ENCODE measurements at places on chromosomes 7 and 10.

GRCh38 chr10:67520924-67521520 lies 175.0 kb downstream of the CTNNA3 start:
- DNase-seq: peak; percentile 31

GRCh38 chr10:79392506-79393176 lies 45.4 kb downstream of the PPIF start:
- DNase-seq: no peak

- no peak for DNase-seq
Observed at GRCh38 chr10:127587668-127588365, 38.7 kb downstream of the NPS start.

GRCh38 chr7:114931656-114932011 lies 9.7 kb downstream of the MDFIC start:
- peak; percentile 53 for DNase-seq

GRCh38 chr10:4074545-4075407 lies 289.8 kb upstream of the KLF6 start:
- peak; percentile 16 for DNase-seq

GRCh38 chr7:961546-962400 lies 7.3 kb upstream of the ADAP1 start:
- no peak for DNase-seq

GRCh38 chr10:123689880-123690279 lies 23.7 kb downstream of the GPR26 start:
- no peak for DNase-seq

GRCh38 chr7:50798126-50798525 lies 15.4 kb upstream of the GRB10 start:
- DNase-seq: no peak

DNA sequence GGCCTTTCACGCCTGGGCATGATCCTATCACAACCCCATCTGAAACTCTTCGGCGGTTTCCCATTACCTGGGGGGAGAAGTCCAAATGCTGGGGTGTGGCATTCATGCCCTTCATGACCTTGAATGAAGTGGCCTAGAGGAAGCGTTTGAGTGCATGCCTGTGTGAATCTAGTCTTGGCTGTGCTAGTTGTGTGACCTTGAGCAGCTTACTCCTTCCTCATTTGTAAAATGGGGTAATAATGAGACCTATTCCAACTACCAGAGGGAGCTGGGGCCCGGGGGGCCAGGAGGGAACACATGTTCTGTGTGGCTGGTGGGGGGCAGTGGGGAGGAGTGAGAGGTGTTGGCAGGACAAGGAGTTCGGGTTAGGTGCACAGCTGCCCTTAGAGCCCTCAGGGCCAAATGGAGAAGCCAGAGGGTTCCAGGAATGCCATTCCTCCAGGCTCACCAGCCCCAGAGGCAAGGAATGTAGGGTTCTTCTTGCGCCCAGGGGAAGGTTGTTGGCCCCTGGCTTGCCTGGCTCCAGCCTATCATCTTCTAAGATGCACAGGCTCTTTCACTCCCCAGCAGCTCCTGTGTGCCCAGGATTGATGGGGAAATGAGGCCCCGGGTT lies 21.3 kb upstream of the TBRG4 start:
- no peak for DNase-seq

- no peak for DNase-seq
Observed at GRCh38 chr10:87695074-87695473, 35.4 kb downstream of the PAPSS2 start.

DNA sequence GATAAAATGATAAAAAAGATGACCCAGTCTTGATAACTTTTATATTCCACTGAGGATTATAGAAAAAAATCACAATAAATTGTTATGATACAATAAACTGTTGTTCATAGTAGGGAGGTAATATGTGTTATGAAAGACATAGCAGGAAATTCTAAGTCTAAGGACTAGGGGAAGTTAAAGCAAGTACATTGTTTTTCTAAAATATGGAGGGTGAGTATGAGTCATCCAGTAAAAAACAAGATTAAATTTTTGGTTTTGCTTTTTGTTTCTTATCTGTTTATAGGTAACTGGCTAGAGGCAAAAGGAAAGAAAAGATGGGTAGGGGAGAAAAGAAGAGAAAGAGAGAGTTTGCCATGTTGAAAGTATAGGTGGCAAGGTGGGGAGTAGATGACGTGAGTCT lies 188.4 kb downstream of the POLR1F start:
- no peak for DNase-seq

- no peak for DNase-seq
Observed at GRCh38 chr10:118439824-118440223, 97.7 kb upstream of the FAM204A start.

GRCh38 chr7:133434246-133434865 lies 181.5 kb downstream of the EXOC4 start:
- DNase-seq: no peak

DNA sequence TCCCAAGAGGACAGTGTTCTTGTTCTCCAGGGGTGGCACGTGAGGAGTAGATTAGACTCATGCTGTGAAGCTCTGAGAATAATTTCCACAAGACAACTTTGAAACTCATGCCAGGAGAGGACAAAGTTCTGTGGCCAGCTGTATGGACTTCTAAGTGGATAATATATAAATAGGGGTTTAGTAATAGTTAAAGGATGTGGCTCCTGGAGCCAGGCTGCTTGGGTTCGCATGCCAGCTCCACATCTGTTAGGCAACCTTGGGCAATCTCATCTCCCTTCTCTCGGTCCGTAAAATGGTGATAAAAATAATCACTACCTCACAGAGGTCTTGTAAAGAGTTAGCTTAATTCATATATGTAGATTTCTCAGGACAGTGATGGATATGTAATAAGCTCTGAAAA lies 35.8 kb downstream of the ACSL5 start:
- DNase-seq: no peak

GRCh38 chr7:382043-382400 lies 92.1 kb downstream of the FOXL3 start:
- no peak for DNase-seq

DNA sequence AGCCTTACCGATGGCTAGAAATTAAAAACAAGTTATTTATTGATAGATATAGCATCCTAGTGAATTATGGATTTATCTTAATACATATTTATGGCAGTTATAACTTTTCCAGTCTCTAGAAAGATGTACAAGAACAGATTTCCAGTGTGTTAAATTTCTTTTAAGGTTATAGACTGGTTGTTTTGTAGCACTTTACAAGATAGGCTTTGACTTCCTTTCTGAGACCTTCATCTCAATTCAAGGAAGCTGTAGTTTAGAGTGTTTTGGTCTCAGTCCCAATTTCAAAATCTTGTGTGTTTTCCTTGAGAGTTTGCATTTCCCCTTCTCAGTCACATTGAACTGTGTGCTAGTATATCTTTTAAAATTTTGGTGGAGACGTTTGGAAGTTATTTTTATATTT lies 30.1 kb downstream of the PLEKHA1 start:
- no peak for DNase-seq

- no peak for DNase-seq
Observed at GRCh38 chr7:33666531-33666930, 238.8 kb upstream of the BMPER start.

GRCh38 chr7:97659363-97660045 lies 72.4 kb upstream of the TAC1 start:
- DNase-seq: no peak
